ENCODE measurements at places on chromosomes 1 and 21.

DNA sequence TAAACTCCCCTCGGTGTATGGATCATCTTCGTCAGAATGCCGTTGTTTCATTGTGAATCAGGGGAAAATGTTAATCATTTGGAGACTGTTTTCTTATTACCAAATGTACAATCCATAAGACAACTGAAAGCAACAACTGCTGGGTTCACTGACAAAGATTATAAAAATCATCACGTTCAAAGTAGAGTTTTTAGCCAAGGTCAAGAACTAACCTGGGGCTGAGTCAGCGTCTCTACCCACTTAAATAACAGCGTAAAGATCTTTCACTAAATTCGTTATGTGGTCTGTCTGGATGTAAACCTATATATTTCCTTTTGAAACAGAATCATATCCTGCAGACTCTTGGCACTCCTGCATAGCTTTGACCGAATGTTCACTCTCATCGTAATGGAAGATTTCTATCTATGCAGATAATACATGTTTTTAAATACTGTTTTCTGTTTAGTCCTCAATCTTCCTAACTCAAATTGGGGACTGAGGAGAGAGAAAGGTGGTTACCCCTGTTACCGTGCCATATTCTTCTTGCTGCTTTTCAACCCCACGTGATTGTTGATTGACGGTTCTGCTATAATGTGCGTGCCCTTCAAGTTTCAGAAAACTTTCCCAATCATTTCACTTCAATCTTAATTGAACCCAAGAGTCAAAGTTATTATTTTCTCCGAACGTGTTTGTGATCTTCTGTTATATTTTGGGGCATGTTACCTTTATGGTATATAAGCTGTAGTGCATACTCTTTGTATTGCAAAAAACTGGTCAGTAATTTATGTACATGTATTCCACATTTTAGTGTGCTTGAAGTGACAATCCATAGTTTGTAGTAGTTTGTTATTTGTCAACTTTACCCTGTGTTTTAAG lies 15.6 kb upstream of the NCMAP start:
- no peak for DNase-seq

DNA sequence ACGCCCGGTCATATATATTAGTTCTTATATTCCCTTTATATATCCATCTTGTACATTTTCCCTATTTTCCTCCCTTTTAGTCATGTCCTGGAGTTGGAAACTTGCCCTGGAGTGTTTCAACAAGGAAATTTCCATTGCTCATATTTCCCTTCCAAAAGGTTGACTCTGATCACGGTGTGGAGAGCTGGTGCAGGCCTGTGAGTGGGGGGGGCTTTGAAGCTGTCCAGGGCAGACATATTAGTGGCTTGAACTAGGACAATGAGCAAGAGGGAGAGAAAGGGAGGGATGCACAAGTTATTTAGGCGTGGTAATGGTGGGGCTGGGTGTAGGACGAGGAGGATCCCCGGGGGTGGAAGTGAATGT lies 30.4 kb upstream of the TMEM61 start:
- DNase-seq: no peak

DNA sequence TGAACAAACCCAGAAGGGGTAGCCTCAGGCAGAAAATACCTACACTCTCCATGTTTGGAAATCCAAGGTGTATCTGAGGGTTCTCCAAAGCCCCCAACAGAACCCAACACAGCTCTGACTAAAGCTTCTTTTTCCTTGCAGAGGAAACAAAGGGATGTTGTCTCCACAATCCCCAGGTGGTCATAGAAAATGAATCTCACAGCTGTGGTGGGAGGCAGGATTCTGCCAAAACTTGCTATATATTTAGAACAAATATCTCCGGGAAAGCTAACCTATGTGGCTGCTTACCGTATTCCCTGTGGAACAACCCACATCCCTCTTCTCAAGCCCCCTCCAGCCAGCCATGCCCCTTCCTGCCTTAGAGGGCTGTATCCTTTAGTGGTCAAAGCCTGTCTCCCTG lies 406.1 kb downstream of the PRDM2 start:
- no peak for DNase-seq

GRCh38 chr1:64545118-64545843 lies 75.4 kb downstream of the CACHD1 start:
- no peak for DNase-seq

DNA sequence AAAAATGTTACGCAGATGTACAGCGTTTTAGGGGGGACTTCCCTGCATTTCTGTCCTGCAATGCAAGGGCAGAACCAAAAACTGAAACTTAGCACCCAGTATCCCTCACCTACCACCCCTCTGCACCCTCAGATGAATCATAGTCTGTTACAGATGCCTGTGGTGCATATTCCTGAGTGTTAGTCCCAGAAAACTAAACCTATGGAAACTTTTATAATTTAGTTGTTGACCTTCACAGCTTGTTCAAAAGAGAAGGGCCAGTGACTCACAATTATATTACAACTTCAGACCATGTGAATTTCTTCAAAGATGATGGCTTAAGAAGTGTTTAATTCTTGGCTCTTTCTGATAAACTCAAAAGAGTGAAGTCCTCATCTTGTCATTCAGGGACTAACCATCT lies 5.8 kb downstream of the PTGER3 start:
- DNase-seq: no peak

DNA sequence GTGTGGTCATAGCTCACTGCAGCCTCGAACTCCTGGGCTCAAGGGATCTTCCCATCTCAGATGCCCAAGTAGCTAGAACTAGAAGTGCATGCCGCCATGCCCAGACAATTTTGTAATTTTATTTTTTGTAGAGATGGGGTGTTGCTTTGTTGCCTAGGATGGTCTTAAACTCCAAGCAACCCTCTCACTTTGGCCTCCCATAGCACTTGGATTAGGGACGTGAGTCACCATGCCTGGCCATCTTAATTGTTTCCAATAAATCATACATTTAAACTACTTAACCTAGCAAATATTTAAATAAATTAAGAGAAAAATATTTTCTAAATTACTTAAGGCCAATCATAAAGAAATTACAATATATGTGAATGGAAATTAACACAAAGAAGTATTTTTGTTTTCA lies 35.1 kb upstream of the ADGRL4 start:
- DNase-seq: no peak

Measured in activated T-helper 1 cell treated with anti-CD3 and anti-CD28 coated beads, Interleukin-2, amount 50 U/mL, for 16 hours (primary cell).